ENCODE measurements at places on chromosomes 4 and X.

DNA sequence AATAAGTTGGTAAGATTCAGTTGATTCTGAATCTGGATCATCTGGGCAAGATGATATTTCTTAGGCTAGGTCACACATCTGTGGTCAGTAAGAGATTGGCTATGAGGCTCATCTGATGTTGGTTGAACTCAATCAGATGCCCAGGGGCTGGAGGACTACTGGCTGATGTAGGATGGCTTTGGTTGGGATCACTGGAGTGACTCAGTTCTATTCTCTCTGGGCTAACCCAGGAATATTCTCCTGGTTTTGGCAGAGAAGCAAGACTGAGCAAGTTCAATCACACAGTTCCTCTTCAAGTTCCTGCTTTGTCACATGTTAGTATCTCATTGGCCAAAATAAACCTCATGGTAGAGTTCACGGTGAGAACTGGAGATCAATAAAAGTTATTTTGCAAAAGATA, 902.3 kb upstream of the SLIT2 start:
- no peak for DNase-seq

DNA sequence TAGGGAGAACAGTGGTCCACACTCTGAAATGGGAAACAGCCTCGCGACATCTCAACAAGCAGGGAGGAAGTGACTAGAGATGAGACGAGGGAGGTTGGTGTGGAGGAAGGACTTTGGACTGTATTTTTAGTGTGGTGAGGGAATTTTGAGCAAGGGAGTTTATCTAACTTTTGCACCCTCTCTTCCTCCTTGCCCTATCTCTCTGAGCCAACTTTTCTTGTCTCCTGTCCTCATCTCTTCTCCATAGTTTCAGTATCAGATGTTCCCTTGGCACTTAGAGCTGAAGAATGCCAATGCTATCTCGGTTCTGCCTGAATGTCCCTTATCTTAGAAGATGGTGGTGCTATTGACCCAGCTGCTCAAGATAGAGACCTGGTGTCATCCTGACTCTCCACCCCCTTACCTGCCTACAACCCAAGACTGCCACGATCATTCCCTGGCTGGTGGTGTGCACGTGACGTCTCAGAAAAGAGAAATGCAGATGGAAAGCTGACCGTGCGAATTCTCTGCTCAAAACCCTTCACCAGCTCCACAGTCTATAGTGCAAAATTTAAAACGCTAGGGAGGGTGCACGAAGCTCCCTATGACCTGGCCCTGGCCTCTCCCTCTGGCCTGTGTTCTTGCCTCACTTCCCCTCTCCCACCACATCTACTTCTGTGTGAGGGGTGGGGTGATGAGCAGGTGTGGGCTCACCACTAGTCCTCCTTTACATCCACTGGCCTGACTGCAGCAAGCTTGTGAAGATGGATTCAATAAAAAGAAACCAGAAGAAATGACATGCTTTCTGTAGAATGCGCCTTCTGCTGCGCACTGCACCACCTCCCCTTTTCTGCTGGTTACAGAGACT, 20.9 kb downstream of the MPP1 start:
- DNase-seq, result no peak

DNA sequence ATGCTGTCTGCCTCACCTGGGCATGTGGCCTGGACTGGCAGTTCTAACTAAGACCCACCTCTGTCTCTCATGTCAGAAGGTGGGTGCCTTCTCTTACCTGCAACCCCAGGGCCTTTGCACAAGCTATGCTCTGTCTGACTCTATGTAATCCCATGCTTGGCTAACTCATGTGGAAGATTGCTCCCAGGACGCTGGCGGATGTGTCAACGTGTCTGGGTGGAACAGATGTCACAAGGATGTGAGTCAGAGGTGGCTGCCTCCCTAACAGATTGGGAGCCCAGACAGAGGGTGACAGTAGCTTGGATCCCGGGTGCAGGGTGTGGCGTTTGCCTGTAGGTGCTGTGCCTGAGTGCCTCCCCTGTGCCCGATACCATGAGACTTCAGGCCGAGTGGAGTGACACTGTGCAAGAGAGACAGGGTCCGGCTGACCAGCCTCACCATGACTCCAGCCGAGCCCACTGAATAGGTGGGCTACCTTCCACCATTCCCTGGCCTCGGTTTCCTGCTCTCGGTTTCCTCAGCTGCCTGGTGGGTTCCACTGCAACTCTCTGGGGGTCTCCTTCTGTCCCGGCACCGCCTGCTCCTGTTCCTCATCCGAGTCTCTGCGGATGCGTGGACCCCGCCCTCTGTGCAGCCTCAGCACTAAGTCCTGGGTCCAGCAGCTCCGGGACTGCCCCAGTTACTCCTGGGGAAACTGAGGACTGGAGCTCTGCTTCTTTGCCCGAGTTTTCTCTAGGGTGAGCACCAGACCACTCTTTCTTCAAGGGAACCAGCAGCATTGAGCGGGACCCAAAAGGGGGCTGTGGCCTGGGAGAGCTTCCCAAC, 11.0 kb downstream of the SH3BP2 start:
- no peak for DNase-seq

DNA sequence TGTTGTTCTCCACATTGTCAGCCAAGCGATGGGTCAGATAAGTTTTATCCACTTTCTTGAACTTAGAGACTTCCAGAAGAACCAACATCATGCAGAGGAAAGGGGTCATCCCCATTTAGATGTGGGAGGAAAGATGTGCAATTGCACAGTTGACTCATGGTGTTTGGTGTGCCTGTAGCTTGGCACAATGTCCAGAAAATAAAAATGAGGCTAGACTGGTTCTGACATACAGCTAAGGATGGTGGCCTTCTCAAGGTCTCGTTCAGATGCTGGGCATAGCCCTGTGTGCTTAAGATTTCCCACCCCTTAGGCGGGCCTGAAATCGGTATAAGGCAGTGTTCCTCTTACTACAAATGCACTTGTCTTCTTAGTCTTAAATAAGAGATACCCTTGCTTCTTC, 101.1 kb downstream of the PCDH7 start:
- DNase-seq, result no peak

GRCh38 chr4:151408380-151408629, 671 bp upstream of the FHIP1A start:
- DNase-seq, result no peak

- no peak for DNase-seq
These were observed 23.5 kb upstream of the SPANXN4 start for GRCh38 chrX:143002206-143002605.

DNA sequence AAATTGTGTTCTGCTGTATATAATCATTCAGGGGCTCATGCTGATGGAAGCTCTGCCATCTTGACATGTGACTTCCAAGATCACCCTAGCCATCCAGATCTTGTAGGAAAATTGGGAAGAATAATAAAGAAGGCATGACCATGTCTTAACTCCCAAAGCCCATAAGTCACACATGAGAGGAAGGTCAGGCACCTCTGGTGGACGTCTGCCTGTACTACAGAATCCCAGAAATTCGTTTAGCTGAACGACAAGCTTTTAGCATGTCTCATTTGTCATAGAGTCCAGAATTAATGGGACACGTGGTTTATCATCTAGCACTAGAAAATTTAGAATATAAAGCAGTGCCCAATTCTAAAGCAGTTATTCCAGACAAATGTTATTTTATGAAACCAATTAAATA, 212.7 kb downstream of the CENPC start:
- no peak for DNase-seq

- DNase-seq, result peak; percentile 2
These were observed 91.7 kb upstream of the CXorf66 start for GRCh38 chrX:140057001-140057411.

GRCh38 chrX:139156356-139156755, 374.2 kb upstream of the F9 start:
- no peak for DNase-seq

DNA sequence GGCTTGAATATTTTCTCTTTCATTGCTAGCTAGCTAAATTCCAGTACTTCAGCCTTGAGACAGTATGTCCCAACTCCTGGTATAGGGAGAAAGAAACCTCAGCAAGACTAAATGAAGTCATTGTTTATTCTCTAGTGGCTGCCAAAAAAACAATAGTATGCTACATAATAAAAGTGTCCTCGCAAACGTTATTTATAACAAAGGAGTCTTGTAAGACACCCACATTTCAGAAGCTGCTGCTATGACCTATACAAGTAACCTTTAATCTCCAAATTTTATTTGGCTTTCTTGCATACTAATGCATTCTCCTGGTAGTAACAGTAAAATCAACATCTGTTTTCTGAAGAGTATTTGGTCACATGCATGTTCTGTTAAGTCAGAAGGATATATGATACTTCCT, 28.8 kb downstream of the NEK1 start:
- no peak for DNase-seq

DNA sequence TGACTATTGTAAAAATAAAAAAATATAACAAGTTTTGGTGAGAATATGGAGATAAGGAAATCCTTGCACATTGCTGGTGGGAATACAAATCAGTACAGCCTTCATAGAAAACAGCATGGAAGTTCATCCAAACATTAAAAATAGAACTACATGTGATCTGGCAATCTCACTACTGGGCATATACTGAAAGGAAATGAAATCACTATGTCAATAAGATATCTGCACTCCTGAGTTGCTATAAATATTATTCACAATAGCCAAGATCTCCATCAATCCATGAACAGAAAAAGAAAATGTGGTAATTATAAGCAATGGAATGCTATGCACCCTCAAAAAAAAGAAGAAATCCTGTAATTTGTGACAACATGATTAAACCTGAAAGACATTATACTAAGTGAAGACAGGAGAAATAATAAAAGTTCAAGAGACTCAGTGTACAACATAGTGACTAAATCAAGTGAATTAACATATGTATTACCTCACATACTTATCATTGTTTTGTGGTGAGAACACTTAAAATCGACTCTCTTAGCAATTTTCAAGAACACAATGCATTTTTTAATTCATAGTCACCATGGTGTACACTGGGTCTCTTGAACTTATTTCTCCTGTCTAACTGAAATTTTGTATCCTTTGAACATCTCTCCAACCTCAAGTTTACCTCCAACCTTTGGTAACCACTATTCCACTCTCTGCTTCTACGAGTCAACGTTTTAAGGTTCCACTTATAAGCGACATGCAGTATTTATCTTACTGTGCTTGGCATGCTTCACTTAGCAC, 1703.7 kb upstream of the AGA start:
- DNase-seq, result no peak

- no peak for DNase-seq
These were observed 201.3 kb downstream of the PTTG2 start for GRCh38 chr4:38161208-38162113.

- DNase-seq, result no peak
These were observed 39.8 kb downstream of the NPY2R start for GRCh38 chr4:155248002-155248896.

GRCh38 chr4:86657382-86657781, 63.3 kb downstream of the PTPN13 start:
- no peak for DNase-seq

GRCh38 chr4:170887396-170887795, 797.6 kb upstream of the AADAT start:
- DNase-seq, result no peak

DNA sequence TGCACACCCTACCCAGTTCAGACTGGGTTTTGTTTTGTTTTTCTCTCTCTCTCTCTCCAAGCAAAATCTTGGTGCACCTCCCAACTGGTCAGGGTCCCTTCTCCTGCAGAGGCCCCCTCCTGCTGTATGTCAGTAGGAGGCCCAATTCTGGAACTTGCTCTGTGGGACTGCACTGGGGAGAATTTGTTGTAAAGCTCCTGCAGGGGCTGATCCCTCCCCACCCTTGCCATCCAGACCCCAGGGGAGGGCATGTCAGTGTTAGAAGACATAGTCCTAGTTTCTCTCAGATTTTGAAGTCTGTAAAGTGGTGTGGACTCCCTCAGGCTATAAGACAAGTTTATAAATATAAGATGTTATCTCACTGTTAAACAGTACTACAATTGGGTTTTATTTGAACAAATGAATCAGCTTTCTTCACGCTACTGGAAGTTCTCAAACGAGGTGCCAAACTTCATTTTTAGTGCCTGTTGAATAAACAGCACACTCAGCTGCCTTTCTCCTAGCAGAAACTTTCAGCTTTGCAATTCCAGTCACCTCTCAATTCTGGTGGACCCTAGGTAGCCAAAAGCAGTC, 88.6 kb upstream of the FRMPD3 start:
- DNase-seq, result no peak

- no peak for DNase-seq
These were observed 151.3 kb downstream of the COMMD8 start for GRCh38 chr4:47312170-47312569.

DNA sequence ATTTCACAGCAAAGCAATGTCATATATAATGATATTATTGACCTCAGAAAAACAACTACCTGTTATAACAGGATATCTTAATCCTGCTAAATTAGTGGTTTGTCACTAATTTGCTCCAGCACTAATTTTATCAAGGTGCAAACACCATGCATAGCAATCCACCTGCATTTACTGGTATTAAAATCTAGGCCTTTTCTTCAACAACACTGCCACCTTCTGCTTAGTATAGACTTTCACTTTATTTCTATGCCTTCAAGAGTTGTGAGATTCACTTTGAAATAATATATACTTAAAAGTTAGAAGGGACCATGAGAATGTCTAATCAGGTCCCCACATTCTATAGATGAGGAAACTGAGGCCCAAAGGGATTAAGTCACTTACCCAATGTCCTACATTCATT, 82.1 kb upstream of the IQCM start:
- DNase-seq, result peak; percentile 33

DNA sequence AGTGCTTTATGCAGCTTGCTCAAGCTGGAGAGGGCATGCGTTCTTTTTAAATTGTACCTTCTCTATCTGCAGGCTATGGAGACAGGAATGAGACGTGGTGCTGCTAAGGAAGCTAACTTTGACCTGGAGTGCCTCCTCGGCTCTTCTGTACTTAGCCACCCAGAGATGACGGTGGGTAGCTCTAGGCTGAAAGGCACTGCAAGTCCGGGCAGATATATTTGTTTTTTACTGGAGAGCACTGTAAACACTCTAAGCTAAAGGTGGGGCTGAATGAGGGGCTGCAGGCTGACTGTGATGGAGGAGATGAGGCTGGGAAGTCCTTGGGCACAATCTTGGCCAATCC, 12.1 kb downstream of the ELF4 start:
- no peak for DNase-seq

DNA sequence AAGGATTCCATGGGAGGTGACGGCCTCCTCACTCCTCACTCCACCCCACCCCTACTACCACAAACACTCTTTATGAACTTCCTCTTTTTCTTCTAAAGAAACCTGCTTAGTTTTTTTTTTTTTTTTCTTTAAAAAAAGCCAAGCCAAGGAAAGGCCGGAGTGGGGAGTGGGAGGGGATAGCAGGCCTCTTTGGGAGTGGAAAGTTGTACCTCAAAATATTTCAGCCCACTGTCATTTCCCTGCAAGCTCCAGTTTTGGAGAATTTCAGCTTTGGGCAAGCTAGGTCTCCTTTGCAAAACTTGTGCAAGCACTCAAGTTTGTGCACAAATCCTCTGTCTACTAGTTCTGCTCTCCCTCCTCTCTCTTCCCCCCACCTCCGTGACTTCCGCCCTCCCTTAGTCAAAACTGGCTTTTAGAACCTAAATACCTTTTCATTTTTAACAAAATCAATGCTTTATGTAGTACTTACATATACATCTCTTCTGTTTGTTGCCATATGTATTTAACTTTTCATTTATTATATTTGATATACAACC, 512 bp upstream of the ANTXR2 start:
- no peak for DNase-seq

GRCh38 chr4:27807207-27807606, 946.6 kb downstream of the STIM2 start:
- no peak for DNase-seq

GRCh38 chr4:118950929-118951570, 62.4 kb downstream of the SYNPO2 start:
- no peak for DNase-seq
